ENCODE measurements at places on chromosomes 16 and 17.

GRCh38 chr17:38585056-38585917 lies 20.5 kb downstream of the SRCIN1 start:
- DNase-seq, result no peak

- DNase-seq, result no peak
These were observed 40.4 kb downstream of the TNFRSF13B start for GRCh38 chr17:16931318-16932060.

GRCh38 chr17:47330548-47330947 lies 6.8 kb downstream of the EFCAB13 start:
- no peak for DNase-seq

GRCh38 chr16:16197966-16198365 lies 25.3 kb downstream of the ABCC6 start:
- DNase-seq, result no peak

GRCh38 chr16:50302472-50303005 lies 36.2 kb downstream of the ADCY7 start:
- DNase-seq, result no peak

GRCh38 chr16:15946257-15947044 lies 3.0 kb upstream of the ABCC1 start:
- DNase-seq, result no peak

GRCh38 chr17:887551-888209 lies 91.9 kb downstream of the NXN start:
- no peak for DNase-seq

DNA sequence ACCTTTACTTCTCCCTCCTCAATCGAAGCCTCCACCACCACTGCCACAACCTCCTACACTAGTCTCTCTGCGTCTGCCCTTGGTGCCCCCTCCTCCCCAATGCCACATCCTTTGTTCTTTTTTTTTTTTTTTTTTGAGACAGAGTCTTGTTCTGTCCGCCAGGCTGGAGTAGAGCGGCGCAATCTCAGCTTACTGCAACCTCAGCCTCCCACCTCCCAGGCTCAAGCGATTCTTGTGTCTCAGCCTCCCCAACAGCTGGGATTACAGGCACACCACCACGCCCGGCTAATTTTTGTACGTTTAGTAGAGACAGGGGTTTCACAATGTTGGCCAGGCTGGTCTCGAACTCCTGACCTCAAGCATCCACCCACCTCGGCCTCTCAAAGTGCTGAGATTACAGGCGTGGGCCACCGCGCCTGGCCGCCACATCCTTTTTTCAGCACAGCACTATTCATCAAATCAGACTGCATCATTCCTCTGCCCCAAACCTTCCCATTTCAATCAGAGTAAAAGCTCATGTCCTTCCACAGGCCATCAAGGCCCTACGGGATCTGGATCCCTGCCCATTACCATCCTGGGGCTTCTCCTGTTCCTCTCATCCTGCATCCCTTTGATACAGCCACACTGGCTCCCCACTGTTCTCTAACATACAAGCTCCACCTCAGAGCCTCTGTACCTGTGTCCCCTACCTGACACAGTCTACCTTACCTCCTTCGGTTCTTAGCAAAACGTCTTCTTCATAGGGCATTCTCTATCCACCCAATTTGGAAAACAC lies 2.0 kb downstream of the KLHL11 start:
- no peak for DNase-seq

DNA sequence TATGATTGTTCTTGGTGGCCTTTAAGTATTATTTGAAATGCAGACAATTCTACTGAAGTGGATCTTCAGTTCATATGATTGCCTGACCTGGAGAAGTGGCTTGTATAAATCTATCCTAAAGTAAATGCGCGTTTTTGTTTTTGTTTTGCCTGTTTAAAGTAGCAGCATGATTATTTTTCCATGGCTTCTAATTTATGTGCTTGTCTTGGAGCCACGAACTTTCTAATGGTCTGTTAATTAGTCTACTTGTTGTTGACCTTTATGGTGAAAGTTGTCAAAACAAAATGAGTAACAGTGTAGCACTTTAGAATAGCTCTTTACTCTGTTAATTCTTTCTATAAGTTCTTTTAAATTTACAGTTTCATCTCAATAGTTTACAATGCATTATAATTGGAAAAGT lies 1.7 kb downstream of the PRKAR1A start:
- no peak for DNase-seq

DNA sequence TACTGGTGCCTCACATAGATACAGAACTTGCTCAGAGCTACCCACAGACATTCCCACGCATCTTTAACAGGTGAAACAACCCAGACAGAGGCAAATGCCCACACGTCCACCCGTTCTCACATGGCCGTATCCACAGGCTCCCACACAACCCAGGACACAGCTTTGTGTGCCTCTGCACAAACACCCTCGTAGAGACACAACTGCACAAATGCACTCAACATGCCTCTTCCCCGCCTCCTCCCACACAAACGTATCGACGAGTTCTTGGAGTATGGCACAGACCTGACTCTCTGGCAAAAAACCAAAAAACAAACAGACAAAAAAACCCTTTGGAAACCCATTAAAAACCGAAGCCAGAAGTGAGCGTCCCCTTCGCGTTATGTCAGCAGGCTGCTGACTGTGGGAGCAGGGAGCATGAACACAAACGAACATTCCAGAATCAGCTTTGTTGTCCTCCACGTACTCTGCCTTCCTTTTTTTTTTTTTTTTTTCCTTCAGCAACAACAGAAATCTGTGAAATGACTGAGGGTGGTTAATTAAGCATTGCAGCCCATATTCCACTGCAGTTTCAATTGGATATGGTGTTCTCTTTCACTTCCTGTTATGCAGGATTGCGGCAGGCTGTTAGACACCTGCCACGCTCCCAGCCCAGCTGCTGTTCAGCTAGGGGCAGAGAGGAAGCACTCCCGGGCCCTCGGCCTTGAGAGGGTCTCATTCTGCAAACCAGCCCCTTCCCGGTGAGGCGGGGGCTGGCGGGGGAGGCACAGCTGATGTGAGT lies 313.7 kb downstream of the MAF start:
- DNase-seq, result no peak

DNA sequence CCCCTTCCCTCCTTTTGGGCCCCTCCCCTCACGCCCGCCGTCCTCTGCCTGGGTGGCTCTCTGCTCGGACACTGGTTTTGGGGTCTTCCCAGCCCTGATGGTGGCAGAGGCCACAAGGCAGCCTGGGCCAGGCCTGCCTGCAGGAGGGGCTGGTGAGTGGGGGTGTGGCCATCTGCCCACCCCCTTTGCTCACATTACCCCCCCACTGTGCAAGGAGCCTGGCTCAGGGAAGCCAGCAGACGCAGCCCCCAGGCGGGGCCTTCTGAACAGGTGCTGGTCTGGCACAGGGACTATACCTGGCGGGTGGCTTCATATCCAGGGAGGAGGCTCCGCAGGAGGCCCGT lies 10.7 kb upstream of the ZFPM1 start:
- DNase-seq, result no peak

DNA sequence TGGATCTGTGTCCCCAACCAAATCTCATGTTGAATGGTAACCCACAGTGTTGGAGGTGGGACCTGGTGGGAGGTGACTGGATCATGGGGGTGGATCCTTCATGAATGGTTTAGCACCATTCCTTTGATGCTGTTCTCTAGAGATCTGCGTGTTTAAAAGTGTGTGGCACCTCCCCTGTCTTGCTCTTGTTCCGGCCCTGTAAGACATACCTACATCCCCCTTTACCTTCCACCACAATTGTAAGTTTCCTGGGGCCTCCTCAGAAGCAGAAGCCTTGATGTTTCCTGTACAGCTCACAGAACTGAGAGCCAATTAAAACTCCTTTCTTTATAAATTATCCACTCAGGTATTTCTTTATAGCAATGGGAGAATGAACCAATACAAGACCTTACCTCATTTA lies 257.7 kb downstream of the XYLT1 start:
- DNase-seq, result no peak

- DNase-seq, result no peak
These were observed 90.6 kb downstream of the DNAH3 start for GRCh38 chr16:21060027-21060510.

DNA sequence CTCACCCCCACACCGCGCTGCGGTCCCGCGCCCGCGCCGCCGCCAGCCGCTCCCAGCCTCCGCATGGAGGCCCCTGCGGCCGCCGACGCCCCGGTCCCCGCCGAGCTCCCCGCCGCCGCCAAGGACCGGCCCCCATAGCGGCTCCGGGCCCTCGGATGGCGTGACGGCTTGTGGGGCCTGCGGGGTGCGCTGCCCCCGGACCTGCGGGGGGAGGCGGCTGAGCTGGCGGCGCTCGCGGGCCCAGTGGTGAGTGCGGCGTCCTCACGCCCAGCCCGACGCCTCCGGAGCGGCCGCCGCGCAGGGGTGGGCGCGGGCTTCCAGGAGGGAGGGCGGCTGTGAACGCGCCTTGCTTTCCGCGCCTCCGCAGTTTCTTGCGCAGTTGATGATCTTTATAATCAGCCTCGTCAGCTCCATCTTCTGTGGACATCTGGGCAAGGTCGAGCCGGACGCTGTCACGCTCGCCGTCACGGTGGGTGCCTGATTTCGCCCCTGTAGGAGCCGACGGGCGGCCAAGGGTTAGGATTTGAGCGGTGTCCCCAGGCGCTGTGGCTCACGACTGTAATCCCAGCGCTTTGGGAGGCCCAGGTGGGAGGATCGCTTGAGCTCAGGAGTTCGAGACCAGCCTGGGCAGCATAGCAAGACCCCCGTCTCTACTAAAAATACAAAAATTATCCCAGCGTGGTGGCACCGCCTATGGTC lies 46.4 kb downstream of the SLC47A1 start:
- DNase-seq, result no peak

DNA sequence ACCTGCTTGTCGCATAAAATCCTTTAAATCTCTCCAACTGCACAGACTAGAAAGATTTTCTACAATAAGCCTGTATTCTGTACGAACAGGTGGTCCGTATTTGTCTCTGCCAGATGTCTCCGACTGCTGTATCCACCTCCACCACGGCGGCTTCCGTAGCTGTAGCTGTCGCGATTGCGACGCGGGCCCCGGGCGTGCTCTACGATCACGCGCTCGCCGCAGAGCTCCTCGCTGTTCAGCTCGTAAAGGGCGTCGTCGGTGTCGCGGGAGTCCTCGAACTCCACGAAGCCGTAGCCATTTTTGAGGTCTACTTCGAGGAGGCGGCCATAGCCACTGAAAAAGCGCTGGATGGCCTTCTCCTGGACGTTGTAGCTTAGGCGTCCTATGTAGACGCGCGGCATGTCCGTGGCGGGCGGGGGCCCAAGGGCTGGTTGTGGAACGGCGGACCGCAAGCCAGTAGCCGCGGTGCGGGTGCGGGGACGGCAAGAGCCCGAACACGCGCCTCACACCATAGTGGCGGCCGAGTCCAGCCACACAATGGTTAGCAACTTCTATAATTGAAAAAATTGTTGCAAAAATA lies 36.1 kb downstream of the ZNF624 start:
- no peak for DNase-seq

GRCh38 chr16:16048904-16049582 lies 99.6 kb downstream of the ABCC1 start:
- no peak for DNase-seq

- DNase-seq, result no peak
These were observed 57.4 kb upstream of the GRIN2A start for GRCh38 chr16:10239640-10240039.

- no peak for DNase-seq
These were observed 3.6 kb downstream of the ARL6IP1 start for GRCh38 chr16:18797746-18798145.

All from cortex of kidney (tissue), 1 donor.